ENCODE measurements at places on chromosomes 5 and 9.

DNA sequence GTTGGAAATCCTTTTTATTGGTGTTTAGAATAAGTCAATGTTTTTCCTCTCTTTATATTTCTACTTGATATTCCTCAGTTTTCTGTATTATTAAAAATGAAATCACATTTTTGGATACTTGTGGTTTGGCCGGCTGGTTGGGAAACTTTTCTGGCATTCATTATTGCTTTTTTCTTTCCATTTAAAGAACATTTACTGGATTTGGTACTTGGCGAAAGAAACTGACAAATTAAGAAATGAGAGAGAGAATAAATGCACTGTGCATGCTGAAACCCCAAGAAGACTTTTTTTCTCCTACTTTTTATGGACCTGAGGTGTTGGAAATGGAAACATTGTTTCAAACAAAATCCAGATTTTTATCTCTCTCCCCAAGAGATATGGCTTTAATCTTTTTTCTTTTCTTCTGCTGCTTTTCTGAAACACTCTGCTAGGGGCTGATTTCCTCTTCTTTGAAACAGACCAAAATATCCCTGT is 128.4 kb downstream of the SNX18 start:
- DNase-seq: no peak

GRCh38 chr5:124179819-124180218 is 566.6 kb downstream of the ZNF608 start:
- no peak for DNase-seq

DNA sequence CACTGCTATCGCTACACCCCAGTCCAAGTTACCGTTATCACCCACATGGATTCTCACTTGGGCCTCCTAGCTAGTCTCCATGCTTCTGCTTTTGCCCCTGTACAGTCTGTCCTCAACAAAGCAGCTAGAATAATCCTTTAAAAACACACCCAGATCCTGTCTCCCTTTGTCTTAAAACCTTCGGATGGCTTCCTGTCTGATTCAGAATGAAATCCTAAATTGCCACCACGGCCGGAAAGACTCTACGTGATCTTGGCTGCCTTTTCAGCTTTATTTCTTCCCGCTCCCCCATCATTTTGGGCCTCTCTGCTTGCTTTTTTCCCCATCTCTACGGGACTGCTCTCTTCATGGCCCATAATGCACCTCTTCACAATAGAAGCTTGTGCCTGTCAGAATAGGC is 33.4 kb downstream of the GDNF start:
- no peak for DNase-seq

GRCh38 chr5:146796144-146796543 is 82.4 kb downstream of the PPP2R2B start:
- DNase-seq: no peak

- no peak for DNase-seq
Measured at GRCh38 chr9:116152941-116153764, 438 bp upstream of the PAPPA start.

- no peak for DNase-seq
Measured at GRCh38 chr5:123116757-123117156, 27.7 kb downstream of the PRDM6 start.

- DNase-seq: no peak
Measured at GRCh38 chr5:42995360-42995751, 44.8 kb downstream of the ANXA2R start.

DNA sequence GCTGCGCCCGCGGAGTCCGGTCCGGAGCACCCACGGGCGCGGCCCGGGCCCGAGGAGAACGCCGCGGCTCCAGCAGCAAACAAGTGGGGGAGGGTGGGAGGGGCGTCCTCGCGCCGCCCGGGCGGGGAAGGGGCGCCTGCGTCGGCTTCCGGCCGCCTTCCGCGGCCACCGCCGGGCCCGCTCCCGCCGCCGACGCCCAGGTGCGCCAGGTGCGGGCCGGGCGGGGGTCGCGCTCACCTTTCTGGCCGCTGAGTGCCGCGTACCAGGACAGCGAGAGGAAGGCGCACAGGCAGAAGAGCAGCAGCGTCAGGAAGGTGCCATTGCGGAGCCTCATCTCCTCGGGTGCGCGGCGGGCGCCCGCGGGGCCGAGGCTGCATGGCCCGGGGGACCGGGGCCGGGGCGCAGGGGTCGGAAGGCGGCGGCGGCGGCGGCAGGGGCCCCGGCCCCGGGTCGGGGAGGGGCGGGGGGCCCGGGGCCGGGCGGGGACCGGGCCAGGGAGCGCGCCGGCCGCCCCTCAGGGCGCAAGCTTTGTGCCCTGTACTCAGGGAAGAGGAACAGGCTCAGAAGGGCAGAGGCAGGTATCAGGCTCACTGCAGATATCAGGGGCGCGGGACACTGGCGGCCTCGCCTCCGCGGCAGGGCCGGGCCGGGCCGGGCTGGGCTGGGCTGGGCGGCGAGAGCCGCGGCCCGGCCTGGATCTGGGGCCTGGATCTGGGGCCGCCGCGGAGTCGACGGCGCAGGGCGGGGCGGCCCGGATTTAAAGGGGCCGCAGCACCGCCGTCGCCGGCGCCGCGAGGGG is at the start of gene MGAT4B:
TSS of gene MGAT4B (minus strand) at position 617 of the 799 bp plus-strand sequence. CDS start at position 334, 283 bp downstream.
- DNase-seq: peak; percentile 78
